ENCODE measurements at places on chromosomes 16 and 17. TPM values are rescaled to one million over a fixed set of nuclear protein-coding genes. Genes with fewer than 3 reads are reported as not detected.
A peak's percentile ranks its signal among the peaks of the same experiment; 100 is the strongest.

GRCh38 chr17:43618276-43618675 lies 43.4 kb downstream of the MEOX1 start:
- no peak for DNase-seq

DNA sequence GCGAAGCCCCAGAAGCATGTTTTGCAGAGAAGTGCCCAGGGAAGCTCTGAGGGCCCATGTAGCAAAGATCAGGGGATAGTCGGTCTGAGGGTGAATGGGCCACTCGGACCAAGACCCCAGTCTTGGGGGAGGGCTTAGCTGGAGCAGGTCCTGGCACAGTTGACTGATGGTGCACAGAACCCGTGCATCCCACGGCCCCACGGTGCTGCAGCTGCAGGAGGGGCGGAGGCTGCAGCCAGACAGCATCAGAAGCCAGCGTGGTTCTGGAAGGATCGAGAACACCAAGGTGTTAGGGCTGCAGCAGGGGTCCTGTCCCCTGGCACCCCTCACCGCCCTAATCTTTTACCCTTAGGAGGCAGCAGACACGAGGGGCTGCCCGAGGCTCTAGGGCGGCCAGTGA lies 6.5 kb upstream of the MC1R start:
- DNase-seq, result no peak

DNA sequence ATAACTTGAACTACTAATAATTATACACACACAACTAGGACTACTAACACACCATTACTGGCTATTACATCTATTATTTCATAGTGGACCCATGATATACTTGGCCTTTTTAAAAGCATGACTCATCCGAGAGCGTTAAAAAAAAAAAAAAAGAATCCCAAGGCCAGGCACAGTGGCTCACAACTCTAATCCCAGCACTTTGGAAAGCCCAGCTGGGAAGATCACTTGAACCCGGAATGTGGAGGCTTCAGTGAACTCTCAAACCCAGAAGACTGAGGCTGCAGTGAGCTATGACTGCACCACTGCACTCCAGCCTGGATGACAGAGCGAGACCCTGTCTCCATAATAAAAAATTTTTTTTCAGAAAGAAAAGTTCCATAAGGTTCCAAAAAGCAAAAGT lies 3.1 kb downstream of the GLG1 start:
- DNase-seq, result no peak

GRCh38 chr17:7466639-7467341 lies 12.6 kb downstream of the ZBTB4 start:
- no peak for DNase-seq

DNA sequence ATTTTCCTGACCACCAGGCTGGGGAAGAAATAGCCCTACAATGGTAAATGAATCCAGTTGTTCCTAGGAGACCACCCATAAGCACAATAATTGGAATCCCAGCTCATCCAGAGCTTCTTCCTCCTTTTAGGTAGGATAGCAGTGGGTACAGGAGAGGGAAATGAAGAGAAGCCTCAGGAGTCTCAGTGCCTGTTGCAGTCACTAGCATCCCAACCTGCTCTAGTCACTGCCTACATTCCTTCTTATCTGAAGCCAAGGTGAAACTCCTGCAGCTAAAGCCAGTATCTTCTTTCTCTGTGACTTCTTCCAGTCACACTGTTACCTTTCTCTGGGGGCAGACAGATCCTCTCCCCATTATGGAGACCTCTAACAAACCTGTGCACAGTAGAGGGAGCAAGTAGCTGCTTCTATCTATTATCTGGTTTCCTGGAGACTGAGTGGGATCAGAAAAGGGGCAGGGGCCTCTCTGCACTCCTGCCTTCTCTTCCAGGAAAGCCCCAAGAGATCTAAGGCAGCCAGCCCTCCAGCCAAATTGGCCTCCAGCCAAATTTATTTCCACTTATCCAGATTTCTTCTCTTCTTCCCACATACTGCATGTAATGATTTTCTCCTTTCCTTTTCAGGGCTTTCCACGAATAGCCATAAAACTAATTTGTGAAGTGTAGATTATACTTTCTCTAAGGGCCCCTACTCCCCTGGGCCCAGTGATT lies 85.5 kb downstream of the SSH2 start:
- no peak for DNase-seq

GRCh38 chr17:6576038-6576785 lies 19.9 kb upstream of the PITPNM3 start:
- DNase-seq, result no peak

GRCh38 chr17:65173976-65174683 lies 37.0 kb downstream of the RGS9 start:
- no peak for DNase-seq

GRCh38 chr16:28504707-28505404 lies 1.8 kb downstream of the IL27 start:
- no peak for DNase-seq

DNA sequence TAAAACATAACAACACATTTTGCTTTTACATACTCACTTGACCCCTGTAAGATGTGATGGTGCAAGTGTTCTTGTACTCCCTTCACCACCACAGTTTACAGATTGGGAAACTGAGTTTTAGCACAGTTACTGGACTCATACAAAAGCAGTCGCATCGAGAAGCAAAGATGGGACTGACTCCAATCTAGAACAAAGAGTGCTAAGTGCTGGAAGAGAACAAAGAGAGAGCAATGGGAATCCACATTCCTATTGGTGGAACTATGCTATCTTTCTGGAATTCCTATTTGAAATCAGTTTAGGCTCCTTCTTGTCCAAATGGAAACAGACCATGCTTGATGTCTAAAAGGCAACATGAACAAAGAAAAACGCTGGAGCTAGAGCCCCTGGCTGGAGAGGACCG lies 9.1 kb downstream of the TOM1L2 start:
- DNase-seq, result no peak

GRCh38 chr16:5024632-5025031 lies 9.1 kb downstream of the NAGPA start:
- DNase-seq, result no peak

GRCh38 chr17:14919631-14920213 lies 345.4 kb downstream of the PMP22 start:
- DNase-seq, result no peak

DNA sequence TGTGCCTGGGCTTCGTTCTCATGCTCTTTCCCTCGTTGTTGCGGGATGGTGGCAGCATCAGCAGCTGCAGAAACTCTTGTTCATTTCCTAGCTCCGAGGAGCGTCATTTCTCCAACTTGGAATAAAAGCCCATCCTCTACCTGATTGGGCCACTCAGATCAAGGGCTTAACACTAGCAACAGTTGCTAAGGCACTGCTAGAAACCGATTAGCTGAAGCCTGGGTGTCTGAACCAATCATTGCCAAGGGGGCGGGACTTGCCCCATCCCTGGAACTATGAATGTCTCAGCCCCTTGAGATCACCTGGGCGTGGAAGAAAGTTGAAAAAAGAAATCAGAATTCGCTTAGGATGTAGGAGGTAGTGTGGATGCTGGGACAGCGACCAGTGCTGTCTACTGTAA lies 145.3 kb downstream of the FOXL1 start:
- peak; percentile 73 for DNase-seq

DNA sequence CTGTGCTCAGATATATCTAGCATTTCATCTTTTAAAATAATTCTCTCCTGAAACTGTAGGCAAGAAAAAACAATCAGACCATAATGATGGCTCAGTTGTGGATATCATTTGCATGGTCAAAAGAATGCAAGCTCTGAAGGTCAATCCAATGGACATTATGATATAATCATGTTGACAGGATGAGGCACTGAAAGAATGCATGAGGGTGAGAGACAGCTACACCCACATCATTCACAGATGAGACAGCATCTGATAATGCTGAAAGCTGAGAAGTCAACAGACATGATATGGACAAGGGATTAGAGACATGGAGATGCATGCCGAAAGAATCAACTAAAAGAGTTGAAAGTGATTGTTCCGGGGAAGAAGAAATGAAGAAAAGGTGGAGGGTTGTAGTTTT lies 346.4 kb upstream of the CDH5 start:
- no peak for DNase-seq

- DNase-seq, result peak; percentile 70
Measured at GRCh38 chr17:5248821-5249479, 14.3 kb upstream of the SCIMP start.

GRCh38 chr17:2198927-2199326 lies 104.7 kb downstream of the SMG6 start:
- no peak for DNase-seq

DNA sequence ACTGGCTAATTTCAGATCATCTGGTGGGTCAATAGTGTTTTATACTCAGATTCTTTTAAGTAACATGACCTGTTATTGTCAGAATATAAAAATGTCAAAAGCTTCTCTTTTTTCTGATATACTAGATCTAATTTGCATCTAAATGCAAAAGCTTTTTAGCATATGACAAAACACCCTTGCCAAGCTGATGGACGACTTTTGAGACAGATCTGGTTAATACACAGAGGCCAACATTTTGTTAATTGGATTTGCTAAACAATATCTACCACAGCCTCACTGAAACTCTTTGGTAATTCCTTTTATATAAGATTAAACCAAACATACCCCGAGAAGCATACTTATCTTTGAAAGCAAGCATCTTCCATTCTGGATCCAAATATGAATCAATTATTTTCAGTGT lies 10.3 kb upstream of the NOL11 start:
- no peak for DNase-seq

- no peak for DNase-seq
Measured at GRCh38 chr16:66617728-66618127, 13.2 kb downstream of the CMTM3 start.

GRCh38 chr17:38448208-38448771 lies 20.0 kb downstream of the ARHGAP23 start:
- DNase-seq, result no peak

DNA sequence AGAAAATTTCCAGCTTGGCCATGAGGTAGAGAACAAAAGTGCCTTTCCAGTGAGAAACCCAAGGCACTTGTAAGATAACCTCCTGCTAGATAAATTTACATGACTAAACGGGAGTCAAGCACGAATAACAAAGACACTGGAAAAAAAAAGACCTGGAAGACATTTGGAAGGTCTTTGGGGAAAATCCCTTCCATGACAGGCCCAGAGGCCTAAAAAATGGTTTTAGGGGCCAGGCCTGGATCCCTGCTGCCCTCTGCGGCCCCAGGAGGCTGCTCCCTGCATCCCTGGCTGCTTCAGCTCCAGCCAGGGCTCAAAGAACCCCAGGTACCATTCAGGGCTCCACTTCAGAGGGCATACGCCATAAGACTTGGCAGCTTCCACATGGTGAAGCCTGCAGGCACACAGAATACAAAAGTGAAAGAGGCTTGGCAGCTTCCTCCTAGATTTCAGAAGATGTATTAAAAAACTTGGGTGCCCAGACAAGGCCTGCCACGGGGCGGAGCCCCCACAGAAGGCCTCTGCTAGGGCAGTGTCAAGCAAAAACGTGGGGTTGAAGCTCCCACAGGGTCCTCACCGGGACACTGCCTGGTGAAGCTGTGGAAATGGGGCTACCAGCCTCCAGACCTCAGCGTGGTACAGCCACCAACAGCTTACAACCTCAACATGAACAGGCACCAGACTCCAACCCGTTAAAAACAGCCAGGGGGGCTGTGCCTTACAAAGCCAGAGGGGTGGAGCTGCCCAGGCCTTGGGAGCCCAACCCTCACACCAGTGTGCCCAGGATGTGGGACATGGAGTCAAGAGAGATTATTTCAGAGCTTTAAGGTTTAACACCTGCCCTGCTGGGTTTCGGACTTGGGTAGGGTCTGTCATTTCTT lies 77.1 kb downstream of the SDK2 start:
- DNase-seq, result peak; percentile 85

DNA sequence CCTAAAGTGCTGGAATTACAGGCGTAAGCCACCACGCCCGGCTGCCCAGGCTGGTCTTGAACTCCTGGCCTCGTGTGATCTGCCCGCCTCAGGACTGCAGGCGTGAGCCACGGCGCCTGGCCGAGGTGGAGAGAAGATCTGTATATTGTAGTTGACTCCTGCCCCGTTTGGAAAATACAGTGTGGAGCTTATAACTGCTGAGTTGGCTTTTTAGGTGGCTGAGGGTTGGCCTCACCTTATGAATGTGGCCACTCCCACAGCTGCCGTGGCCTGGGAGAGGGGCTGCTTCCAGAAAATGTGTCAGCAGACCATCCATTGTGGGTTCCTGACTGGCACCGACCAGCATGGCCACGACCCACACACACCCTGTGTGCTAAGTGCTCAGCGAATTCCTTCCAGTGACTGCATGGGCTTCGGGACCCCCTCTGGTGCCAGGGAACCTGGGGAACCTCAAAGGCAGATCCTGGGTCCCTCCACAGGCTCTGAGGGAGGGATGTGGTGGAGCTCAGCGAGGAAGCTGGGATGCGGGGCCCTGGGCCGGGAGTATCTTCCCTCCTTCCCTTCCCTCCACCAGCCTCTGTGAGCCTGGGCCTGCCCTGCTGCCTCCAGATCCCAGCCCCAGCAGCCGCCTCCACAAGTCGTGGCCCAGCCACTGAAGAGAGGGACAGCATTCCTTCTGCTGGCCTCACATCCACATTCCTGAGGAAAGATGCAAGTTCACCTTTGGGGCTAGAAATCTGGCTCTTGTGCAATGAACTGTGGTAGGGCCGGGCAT lies 10.9 kb upstream of the RAB11FIP3 start:
- no peak for DNase-seq

GRCh38 chr16:31265329-31266245 lies 5.8 kb downstream of the ITGAM start:
- peak; percentile 60 for DNase-seq

DNA sequence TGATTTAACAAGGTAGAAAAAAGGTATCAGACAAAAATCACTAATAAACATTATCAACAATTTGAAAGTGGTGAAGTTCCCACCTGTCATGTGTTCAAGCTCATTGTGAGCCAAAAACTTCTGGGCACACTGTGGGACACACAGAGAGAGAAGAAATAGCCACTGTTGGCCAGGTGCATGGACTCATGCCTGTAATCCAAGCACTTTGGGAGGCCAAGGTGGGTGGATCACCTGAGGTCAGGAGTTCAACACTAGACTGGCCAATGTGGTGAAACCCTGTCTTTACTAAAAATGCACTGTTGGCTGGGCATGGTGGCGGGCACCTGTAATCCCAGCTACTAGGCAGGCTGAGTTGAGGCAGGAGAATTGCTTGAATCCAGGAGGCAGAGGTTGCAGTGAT lies 167.4 kb downstream of the TOX3 start:
- DNase-seq, result no peak

- DNase-seq, result peak; percentile 89
Measured at GRCh38 chr16:25257956-25258860, 563 bp upstream of the ZKSCAN2 start.

- DNase-seq, result no peak
Measured at GRCh38 chr16:24013864-24014645, 178.3 kb downstream of the PRKCB start.

GRCh38 chr17:7442142-7442541 lies 2.7 kb upstream of the CHRNB1 start:
- no peak for DNase-seq

Gene CLEC3A
- not detected for total RNA-seq

Gene SDR42E2
- total RNA-seq, result not detected

Gene CCL4
- total RNA-seq, result not detected

Gene FAM20A
- 34.4 TPM for total RNA-seq

Gene RHBDF1
- total RNA-seq, result 34.6 TPM

Gene CD300H
- not detected for total RNA-seq

Gene SDR42E1
- not detected for total RNA-seq

Gene BAHCC1
- 3.1 TPM for total RNA-seq

Gene GJD3
- not detected for total RNA-seq

Gene WSCD1
- total RNA-seq, result 33.6 TPM

Gene CD300LB
- total RNA-seq, result not detected
